Hematopoietic multipotent progenitor cell treated with erythropoietin and hydrocortisone succinate and interleukin-3 and kit ligand, for 17 days (in vitro differentiated cells): ENCODE measurements at places on chromosomes 2 and 18.

GRCh38 chr2:207338220-207338607 is 172.5 kb upstream of the KLF7 start:
- DNase-seq, result no peak

DNA sequence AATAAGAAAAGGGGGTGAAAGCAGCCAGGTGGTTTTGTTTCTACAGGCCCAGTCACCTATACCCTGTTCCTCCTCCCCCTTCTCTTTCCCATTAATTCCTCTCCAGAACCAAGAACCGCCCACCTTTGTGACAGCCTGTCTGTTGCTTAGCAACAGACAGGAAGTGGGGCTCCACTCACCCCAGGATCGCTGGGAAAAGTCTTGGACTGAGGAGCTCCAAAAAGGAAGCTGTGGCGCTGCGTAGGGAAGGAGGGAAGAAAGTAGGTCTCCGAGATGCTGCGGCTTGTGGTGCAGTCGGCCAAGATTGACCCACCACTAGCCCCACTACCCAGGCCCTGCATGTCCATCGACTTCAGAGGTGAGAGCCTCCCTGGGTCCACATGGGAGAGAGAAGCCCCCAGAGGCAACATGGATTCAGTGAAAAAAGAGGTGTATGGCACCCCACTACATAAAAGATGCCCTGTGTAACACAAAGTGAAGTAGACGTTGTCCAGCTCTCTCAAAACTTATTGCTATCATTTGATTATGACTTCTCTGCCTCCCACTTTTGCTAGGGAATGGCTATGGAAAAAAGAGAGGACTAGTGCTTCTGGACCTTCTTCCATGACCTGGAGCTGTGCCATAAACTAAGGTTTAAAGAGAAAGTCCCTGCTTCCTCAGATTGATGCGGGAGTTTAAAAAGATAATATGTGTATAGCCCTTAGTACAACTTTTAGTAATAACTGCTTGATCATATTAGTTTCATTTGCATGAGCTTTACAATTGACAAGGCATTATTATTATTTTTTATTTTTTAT is at the start of gene FER1L5:
Gene FER1L5, plus strand, starts transcription at position 201 of the 797 bp plus-strand sequence. Its CDS starts 73 bp downstream, at position 274.
- DNase-seq, result no peak

GRCh38 chr2:36271266-36271665 is 84.3 kb upstream of the CRIM1 start:
- no peak for DNase-seq

DNA sequence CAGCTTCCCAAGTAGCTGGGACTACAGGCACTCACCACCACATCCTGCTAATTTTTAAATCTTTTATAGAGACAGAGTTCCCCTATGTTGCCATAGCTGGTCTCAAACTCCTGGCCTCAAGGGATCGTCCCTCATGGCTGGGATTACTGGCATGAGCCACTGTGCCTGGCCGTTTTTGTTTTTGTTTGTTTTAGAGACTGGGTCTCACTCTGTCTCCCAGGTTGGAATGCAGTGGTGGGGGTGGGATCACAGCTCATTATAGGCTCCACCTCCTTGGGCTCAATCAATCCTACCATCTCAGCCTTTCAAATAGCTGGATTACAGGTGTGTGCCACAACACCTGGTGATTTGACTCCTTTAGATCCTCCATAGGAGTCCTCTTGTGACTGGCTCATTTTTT is 19.5 kb upstream of the ZDBF2 start:
- DNase-seq, result no peak

DNA sequence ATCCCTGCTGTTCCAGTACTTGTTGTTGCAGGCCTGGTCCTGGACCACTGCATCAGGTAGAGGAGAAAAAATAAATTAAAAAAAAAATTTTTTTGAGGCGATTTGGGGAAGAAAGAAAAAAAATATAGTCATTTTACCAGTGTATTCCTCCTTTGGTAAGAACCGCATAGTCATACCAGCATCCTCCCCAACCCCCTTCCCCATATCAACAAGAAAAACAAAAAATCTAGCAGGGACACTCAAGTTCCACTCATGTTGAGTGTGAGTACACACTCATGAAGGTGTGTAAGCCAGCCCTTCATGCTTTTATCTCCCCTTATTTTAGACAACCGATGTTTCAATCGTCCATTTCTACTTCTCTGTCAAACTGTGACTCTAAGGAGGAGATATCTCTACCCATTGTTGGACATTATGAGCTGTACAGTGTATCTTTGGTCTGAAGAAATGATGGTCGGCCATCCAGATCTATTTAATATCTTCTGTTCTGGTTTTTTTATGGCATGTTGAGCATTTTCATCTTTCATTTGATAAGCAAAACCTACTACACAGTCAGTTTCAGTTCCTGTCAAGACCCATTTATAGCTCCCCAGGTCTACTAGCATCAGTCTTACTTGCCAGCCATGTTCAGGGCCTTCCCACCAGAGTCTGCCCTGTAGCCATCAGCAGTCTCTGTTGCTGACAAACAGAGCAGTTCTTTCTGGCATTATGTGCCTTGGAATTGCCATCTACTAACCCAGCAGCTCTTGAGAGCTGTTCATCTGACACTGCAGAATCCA is 20.0 kb downstream of the ELP2 start:
- no peak for DNase-seq
